ENCODE measurements at places on chromosomes 3 and 15.

DNA sequence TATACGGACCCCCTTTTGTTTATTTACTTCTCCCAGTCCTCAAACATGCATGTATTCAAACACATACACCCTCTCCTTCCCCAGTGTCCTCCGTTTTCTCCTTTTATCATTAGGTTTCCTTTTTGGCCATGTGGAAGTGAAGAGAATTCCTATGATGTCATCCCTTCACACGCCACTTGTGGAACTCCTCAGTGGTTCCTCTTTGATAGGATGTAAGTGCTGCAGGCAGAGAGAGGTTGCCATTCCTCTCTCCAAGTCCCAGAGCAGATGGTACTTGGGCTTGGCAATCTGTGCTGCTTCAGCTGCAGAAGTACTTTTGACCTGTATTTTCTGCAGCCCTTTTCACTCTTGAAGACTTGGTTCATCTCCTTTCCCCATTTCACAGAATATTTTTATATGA lies 32.9 kb upstream of the CRTC3 start:
- no peak for DNase-seq

DNA sequence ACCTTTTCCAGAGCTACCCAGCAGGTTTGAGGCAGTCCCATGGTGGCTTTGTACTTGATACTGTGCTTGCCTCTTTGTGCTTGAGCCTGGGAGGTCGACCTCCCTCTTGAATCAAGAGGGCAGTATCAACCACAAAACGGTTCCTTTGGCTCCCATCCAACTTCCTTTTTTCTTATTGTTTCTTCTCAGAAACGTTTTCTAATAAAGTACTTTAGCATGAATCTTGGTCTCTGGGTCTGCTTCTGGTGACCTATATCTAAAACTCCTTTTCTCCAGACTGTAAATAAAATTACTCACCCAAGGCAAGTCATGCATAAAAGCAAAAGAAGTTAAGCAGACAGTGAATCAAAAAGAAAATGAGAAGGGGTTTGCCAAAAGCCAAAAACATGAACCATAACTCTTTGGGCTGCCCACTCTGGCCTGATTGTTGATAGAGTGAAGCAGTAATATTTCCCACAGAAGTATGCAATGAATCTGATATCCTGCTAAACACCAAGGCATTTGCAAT lies 112.2 kb upstream of the SLC4A7 start:
- DNase-seq = no peak

DNA sequence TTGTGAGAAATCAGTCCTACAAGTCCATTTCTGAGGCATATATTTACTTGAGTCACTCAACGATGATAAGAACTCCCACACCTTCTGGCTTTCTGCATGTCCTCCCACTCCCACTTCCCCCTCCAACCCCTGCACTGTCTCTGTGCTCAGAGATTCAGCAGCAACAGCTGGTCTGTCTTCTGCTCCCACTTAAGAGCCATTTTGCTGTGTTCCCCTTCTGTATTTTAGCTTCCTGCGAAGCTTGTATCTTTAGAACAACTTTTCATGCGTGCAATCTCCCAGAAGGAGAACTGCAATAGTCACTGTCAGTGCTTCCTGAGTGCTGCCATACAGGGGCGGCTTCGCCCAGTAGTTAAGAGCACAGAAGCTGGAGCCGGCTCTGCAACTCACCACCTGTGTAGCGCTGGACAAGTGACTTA lies 90.0 kb upstream of the SPATA12 start:
- no peak for DNase-seq

DNA sequence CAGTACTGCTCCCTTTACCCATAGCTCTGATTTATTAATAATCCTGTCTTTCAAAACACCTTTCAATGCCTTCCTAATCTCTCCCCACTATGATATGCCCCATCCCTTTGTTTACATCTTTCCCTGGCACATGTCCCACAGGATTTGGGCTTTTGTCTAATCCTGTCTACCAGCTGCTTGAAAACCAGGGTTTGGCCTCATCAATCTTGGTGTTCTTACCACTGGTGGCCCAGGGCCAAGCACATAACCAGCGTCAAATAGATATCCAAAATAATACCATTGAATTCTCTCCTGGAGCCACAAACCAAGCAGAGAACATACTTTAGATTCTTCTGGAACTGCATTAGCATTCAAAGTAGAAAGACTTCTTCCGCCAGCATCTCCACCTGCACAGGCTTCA lies 104.8 kb upstream of the PPP2R3A start:
- no peak for DNase-seq

DNA sequence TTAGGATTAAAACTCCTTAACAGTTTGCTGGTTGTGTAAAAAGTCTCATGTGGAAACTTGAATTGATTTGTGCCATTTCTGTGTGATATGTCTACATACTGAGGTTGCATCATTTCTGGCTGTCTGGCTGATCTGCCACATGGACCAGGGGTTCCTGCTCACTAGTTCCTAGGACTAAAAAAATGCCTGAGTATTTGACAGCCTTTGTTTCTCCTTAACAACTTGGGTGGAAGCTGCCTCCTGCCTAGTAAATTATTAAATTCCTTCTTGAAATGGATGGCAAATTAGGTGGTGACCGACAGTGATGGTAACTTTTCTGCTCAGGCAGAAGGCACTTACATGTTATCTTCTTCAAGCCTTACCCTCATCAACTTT lies 226.9 kb upstream of the MRPL3 start:
- DNase-seq = no peak

GRCh38 chr15:90744759-90745402 lies 27.7 kb downstream of the BLM start:
- no peak for DNase-seq

DNA sequence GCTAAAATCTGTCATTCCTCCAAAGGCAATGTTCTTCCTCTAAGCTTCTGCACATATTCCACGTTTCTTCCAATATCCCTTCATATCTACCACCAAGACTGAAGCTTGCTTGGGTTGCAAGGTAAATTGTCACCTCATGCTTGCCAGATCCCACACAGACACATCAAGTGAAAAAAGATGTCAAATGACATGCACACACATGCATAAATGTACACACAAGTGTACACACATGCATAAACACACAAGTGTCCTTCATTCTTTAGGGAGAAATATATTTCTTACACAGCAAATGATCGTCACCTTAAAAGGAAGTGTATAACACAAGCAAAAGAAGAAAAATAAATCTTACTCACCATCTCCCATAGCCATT lies 59.4 kb downstream of the CLASP2 start:
- DNase-seq = no peak

DNA sequence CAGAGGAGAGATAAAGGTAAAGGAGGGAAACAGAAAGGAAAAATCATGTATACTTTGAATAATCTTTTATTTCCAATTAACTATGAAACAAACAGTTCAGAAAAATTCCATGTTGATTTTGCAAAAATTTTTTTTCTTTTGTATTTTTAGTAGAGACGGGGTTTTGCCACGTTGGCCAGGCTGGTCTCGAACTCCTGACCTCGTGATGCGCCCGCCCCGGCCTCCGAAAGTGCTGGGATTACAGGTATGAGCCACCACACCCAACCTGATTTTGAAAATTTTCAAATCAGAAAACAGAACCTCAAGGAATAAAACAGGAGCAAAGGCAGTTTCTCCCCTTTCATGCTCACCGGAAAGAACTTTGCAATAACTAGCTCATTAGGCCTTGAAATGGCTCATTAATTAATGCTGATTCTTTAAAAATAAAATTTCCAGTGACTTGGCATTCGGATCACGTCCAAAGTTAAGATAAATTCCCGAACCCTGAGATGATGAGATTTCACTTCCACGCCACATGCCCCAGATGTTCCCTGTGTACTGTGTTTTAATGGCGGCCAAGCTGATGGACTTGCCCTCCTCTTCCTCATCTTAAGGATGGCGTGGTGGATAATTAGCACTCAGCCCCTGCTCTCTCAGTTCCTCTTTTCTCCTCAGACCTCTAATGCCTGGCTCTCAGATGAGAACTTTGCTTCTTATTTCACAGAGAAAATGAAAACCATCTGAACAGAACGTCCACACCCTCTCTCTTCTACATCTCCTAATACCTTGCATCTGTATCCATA lies 10.8 kb downstream of the BCL2L10 start:
- DNase-seq = no peak
